ENCODE measurements at places on chromosomes 7 and 10. TPM values are rescaled to one million over a fixed set of nuclear protein-coding genes. Genes with fewer than 3 reads are reported as not detected.

COL13A1 gene
- total RNA-seq: 0.22 TPM

UNCX gene
- not detected for total RNA-seq

DEPP1 gene
- total RNA-seq: 518 TPM

FAM237B gene
- total RNA-seq: not detected

NPY gene
- not detected for total RNA-seq

DNA sequence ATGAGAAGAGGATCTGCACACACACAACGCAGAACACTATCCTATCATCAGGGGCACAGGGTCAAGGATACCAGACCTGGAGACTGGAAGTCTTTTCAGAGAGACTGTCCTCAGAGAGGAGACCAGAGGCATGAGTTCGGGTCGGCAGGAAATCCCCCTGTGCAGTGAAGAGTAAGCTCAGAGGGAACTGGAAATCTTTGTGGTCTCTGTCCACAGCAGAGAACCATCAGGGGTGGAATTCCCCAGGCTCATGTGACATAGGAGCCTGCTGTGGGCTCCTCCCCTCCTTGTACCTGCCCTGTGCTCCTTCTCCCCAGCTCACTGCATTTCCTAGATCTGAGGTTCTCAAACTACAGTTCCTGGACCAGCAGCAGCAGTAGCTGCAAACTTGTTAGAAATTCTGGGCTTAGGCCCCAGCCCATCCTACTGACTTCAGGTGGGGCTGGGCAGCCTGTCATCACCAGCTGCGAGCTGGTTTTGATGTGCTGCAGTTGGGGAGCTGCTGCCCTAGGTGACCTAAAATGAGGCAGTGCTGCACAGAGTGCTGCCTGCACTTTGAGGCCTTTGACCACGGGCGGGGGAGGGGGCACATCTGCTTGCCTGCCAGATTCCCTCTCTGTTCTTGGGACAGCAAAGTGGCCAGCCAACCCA is 2.4 kb downstream of the ZMIZ2 start:
- peaks cover 18% of the 10 kb centered on the region for H3K4me1 ChIP-seq
- H3K27me3 ChIP-seq: no peaks in the 10 kb centered on the region
- peak overlapping the region; percentile 51 for H3K27ac ChIP-seq
- peak; percentile 73 for DNase-seq

- peak overlapping the region; percentile 17 for H3K27ac ChIP-seq
- DNase-seq: no peak
- H3K27me3 ChIP-seq: no peaks in the 10 kb centered on the region
- H3K36me3 ChIP-seq: no peaks in the 10 kb centered on the region
- no peak overlapping the region for H3K4me3 ChIP-seq
Observed at GRCh38 chr10:75464478-75465449, 33.3 kb downstream of the LRMDA start.

DNA sequence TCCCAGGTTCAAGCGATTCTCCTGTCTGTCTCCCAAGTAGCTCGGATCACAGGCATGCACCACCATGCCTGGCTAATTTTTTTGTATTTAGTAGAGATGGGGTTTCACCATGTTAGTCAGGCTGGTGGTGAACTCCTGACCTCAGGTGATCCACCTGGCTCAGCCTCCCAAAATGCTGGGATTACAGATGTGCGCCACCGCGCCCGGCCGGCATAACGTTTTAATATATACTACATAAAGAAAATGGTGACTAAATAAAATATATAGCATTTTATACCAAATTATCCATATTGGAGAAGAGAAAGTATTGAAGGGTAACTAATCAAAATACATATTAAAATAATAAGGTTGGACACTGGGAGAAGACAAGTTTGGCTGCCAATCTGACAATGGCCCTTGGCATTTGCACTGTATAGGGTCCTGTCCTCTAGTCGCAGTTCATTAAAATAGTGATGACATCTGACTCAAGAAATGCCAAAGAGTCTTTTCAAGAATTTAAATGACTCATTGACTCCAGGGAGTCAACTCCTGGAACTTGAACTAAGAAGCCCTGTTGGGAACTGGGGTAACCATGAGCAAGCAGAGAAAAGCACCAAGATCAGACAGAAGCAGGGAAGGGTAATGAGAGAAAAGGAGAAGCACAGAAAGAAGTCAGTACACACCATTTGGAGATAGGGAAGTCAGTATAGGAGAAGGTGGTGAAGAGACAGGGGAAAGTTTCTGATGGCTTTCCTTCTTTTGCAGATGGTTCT is 91.1 kb downstream of the CH25H start:
- no peak overlapping the region for H3K4me3 ChIP-seq
- no peaks in the 10 kb centered on the region for H3K27me3 ChIP-seq
- no peak for DNase-seq
- H3K36me3 ChIP-seq: no peaks in the 10 kb centered on the region
- no peak overlapping the region for H3K27ac ChIP-seq
- H3K4me1 ChIP-seq: no peaks in the 10 kb centered on the region

- no peaks in the 10 kb centered on the region for H3K4me1 ChIP-seq
- H3K27ac ChIP-seq: no peak overlapping the region
- H3K36me3 ChIP-seq: no peaks in the 10 kb centered on the region
- no peak overlapping the region for H3K4me3 ChIP-seq
- H3K27me3 ChIP-seq: no peaks in the 10 kb centered on the region
Observed at GRCh38 chr7:121519548-121520521, 123.7 kb upstream of the FAM3C start.

- no peaks in the 10 kb centered on the region for H3K27me3 ChIP-seq
- H3K4me3 ChIP-seq: no peak overlapping the region
- no peaks in the 10 kb centered on the region for H3K36me3 ChIP-seq
- no peak for DNase-seq
- no peaks in the 10 kb centered on the region for H3K4me1 ChIP-seq
- H3K27ac ChIP-seq: no peak overlapping the region
Observed at GRCh38 chr10:82194419-82194818, 319.4 kb downstream of the NRG3 start.

- H3K27me3 ChIP-seq: no peaks in the 10 kb centered on the region
- no peak overlapping the region for H3K4me3 ChIP-seq
- no peak for DNase-seq
- no peak overlapping the region for H3K27ac ChIP-seq
Observed at GRCh38 chr10:27035163-27035562, 65.1 kb downstream of the ANKRD26 start.

DNA sequence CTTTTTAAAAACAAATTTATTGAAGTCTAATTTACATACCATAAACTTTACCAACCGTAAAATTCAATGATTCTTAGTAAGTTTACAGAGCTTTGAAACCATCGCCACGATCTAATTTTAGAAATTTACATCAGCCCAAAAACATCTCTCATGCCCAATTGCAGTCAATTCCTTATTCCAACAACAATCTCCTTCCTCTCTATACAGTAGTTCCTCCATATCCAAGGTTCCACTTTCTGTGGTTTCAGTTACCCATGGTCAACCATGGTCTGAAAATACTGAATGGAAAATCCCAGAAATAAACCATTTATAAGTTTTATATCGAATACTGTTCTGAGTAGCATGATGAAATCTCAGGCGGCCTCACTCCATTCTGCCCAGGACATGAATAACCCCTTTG is 183.4 kb upstream of the ADCY1 start:
- no peak for DNase-seq
- H3K4me3 ChIP-seq: no peak overlapping the region
- H3K4me1 ChIP-seq: no peaks in the 10 kb centered on the region
- H3K36me3 ChIP-seq: no peaks in the 10 kb centered on the region
- no peak overlapping the region for H3K27ac ChIP-seq

- no peaks in the 10 kb centered on the region for H3K36me3 ChIP-seq
- H3K27ac ChIP-seq: no peak overlapping the region
- no peak for DNase-seq
- H3K27me3 ChIP-seq: no peaks in the 10 kb centered on the region
- no peak overlapping the region for H3K4me3 ChIP-seq
- no peaks in the 10 kb centered on the region for H3K4me1 ChIP-seq
Observed at GRCh38 chr10:62527019-62527827, 153.1 kb downstream of the ZNF365 start.

DNA sequence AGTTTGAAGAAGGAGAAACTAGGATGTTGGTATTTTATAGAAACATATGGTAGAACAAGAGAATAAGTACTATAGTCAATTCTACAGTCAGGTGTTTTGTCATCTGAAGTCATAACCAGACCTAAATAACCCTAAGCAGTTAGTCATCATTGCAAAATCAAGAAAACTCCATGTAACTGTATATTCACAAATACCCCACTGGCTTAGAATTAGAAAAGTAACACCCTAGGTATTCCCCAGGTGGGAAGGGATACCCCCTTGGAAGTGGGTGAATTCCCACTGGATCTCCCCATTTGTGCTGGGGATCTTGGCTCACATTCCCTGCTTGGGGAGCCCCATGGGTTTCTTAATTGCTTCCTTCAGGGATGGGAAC is 45.9 kb upstream of the ITGB8 start:
- H3K27ac ChIP-seq: no peak overlapping the region
- H3K36me3 ChIP-seq: no peaks in the 10 kb centered on the region
- no peaks in the 10 kb centered on the region for H3K4me1 ChIP-seq
- DNase-seq: no peak
- H3K4me3 ChIP-seq: no peak overlapping the region

DNA sequence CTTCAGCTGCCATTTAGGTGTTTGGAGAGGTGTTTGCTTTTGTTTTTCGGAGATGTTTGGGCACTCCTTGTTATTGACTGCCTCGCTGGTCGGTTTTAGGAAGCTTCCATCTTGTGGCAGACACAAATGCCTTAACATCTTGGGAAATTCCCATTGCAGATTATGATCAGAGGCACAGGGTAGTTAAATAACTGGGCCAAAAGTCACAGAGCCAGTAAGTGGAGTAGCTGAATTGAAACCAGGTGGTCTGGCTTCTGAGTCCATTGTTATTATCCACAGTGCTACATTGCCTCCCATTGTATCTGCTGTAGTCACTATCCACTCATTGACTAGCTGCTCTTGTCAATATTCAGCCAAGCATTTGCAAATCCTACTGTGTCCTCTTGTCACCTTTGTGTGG is 138.2 kb upstream of the PLPP4 start:
- no peak overlapping the region for H3K4me3 ChIP-seq
- DNase-seq: no peak
- H3K4me1 ChIP-seq: no peaks in the 10 kb centered on the region
- no peaks in the 10 kb centered on the region for H3K36me3 ChIP-seq

DNA sequence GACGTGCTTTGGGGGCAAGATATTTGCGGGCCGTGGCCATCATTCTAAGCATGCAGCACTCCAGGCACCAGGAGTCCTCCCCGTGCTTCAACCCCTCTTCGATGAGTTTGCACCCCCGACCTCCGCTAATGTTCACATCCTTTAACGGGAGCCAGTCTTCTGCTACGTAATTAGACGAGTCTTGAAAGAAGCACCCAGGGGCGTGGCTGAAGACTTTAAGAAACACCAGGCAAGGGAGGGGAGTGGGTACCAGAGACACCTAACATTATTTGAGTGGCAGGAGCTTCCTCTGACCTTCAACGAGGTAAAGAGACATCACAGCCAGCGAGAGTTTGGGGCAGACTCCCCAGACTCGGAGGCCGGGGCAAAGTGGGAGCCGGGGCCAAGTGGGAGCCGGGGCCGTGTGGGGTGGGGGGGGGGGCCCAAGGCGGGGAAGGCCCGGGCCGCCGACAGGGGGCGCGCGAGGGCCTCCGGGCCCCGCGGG is 31.1 kb upstream of the TOMM7 start:
- H3K4me3 ChIP-seq: peak overlapping the region; percentile 82
- H3K27ac ChIP-seq: peak overlapping the region; percentile 95
- no peak for DNase-seq
- H3K36me3 ChIP-seq: no peaks in the 10 kb centered on the region
- H3K27me3 ChIP-seq: no peaks in the 10 kb centered on the region
- H3K4me1 ChIP-seq: peaks cover 11% of the 10 kb centered on the region

- H3K27me3 ChIP-seq: no peaks in the 10 kb centered on the region
- no peak overlapping the region for H3K27ac ChIP-seq
- no peak overlapping the region for H3K4me3 ChIP-seq
- no peaks in the 10 kb centered on the region for H3K36me3 ChIP-seq
- no peaks in the 10 kb centered on the region for H3K4me1 ChIP-seq
- no peak for DNase-seq
Observed at GRCh38 chr10:72542396-72542815, 83.5 kb downstream of the MICU1 start.

GRCh38 chr10:117047947-117048346 is 43.0 kb upstream of the SHTN1 start:
- no peak for DNase-seq
- H3K4me3 ChIP-seq: no peak overlapping the region
- H3K27ac ChIP-seq: no peak overlapping the region
- no peaks in the 10 kb centered on the region for H3K4me1 ChIP-seq

DNA sequence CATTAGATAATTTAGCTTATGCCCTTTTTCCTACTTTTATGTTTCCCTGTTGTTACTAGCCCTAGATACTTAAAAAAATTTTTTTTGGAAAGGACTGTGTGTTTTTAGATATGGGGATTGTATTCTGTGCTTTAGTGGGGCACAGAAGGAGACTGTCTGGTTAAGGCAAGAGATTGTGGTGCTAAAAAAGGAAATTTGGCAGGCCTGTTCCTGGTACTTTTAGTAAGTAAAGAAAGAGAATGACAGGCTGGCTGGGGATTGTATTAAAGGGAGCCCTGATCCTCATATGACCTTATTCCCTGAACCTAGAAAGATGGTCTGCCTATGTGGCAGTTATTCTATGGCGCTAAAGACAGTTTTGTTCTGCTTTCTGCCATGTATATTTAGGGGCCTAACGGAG is 74.8 kb downstream of the AUTS2 start:
- no peaks in the 10 kb centered on the region for H3K27me3 ChIP-seq
- H3K4me3 ChIP-seq: no peak overlapping the region
- H3K4me1 ChIP-seq: peaks cover 19% of the 10 kb centered on the region
- no peaks in the 10 kb centered on the region for H3K36me3 ChIP-seq

- no peak overlapping the region for H3K4me3 ChIP-seq
- H3K27me3 ChIP-seq: no peaks in the 10 kb centered on the region
- H3K27ac ChIP-seq: no peak overlapping the region
- no peaks in the 10 kb centered on the region for H3K36me3 ChIP-seq
- H3K4me1 ChIP-seq: no peaks in the 10 kb centered on the region
Observed at GRCh38 chr7:18570890-18571478, 75.4 kb downstream of the HDAC9 start.

DNA sequence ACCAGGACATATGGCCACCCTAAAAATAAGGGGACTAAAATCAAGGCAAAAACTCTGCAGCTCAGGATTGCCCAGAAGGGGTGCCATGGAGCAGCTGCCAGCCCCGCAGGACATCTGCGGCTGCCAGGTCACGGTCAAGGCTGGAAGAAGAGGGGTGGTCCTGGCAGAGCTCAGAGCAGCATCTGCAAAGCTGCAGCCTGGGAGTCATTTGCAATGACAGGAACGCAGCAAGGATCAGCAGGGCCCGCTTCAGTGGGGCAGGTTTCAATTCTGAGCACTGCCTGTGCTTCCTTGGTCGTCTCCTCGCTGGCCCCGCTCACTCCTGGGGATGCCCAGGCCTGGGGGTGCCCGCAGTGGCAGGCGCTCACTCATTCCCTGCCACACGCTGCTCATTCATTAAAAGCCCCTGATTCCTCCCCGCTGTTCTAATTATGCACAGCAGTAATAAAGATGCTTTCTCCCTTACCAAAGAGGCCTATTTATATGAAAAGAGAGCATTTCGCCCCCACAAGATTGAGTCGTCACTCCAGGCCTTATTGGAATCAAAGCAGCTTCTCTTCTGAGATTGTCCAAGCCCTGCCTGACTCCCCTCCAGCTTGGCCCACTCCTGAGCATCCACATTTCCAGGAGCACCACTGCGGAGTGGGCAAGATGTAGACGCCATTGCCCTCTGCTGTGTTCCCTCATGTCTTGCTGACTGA is 4.6 kb downstream of the HSPA12A start:
- no peak for DNase-seq
- H3K27me3 ChIP-seq: no peaks in the 10 kb centered on the region
- H3K27ac ChIP-seq: no peak overlapping the region
- no peaks in the 10 kb centered on the region for H3K36me3 ChIP-seq
- peaks cover 3% of the 10 kb centered on the region for H3K4me1 ChIP-seq
- H3K4me3 ChIP-seq: no peak overlapping the region
